IPS-NIHi11 (cell line): ENCODE measurements at places on chromosomes 7 and 10.
A peak's percentile ranks its signal among the peaks of the same experiment; 100 is the strongest.

DNA sequence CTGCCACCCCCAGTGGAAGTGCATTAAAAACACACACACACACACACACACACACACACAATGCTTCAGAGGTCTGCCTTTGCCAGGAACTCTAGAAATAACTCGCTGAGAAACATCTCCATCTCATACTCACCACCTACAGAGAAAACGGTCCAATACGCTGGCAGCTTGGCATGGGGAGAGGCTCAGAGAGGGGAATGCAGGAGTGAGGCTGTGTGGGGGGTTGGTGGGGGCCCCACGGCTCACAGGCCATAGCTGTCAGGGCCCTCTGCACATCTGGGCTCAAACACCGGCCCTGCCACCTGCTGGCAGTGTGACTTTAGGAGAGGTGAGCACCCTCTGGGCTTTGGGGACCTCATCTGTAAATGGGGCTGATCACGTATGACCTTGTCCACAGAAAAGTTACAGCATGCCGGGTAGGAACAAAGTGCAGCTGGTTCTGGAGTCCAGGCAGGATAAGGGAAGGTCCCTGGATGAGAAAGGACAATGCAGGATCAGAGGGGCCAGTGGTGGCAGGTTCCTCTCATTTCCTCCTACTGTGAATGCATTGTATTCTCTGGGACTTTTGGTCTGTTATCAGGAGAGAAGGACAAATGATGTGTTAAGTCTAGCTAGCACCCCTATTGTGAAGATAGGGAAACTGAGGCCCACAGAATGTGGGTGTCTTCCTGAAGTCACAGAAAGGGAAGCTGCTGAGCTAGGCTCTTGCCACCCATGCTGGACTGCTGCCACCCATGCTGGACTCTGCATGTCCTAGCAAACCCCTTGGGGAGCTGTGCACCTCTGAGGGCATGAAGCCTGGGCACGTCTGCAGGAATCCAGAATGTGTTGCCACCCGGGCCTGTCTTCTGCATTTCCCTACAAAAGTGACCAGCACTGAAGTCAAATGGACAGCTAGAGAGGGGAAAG is 404.6 kb downstream of the RPS24 start:
- no peak for DNase-seq

DNA sequence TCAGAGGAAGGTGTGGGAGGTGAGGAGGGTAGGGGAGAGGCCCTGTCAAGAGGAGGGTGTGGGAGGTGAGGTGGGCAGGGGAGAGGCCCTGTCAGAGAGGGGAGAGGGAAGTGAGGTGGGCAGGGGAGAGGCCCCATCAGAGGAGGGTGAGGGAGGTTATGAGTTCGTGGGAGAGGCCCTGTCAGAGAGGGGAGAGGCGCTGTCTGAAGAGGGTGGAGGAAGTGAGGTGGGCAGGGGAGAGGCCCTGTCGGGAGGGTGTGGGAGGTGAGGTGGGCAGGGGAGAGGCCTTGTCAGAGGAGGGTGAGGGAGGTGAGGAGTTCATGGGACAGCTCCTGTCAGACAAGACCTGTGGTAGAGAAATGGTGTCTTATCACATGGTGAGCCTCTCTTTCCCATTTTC is 74.4 kb downstream of the INPP5A start:
- no peak for DNase-seq

GRCh38 chr7:155669717-155670505 is 25.4 kb downstream of the RBM33 start:
- peak; percentile 19 for DNase-seq

GRCh38 chr10:5446390-5446926 is 34.1 kb downstream of the NET1 start:
- DNase-seq: peak; percentile 95
